ENCODE measurements at places on chromosomes 6 and 20.

DNA sequence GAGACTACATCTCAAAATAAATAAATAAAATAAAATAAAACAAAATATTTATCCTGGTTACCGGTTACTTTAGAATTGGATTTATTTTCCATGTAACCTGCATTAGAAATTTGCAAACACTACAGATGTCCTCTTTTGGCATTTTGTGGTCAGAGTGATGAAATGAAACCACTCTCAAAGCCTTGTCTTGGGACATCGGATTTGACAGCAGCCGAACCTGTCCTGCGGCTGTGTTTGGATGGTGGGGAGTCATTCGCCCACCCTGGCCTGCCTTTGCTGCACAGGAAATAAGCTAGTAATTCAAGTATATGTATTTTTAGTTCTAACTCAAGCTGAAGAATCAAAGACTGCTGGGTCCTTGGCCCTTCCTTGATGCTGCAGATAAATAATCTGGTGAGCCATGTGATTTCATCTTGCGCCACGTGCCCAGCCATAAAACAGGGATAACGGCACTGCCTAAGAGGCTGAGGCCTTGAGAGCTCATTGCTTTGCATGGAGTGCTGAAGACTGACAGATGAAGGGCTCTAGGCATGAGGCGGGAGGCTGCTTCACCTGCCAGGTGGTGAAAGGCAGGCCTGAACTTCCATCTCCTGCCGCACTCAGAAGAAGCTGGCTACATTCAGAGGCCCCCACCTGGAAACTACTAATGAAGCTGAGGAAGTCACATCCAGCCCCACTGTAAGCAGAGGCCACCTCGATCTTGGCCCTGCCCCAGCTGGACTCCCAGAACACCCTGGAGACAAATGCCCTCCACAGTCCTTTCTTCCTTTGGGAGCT, 76.9 kb downstream of the NOL4L start:
- DNase-seq, result no peak

DNA sequence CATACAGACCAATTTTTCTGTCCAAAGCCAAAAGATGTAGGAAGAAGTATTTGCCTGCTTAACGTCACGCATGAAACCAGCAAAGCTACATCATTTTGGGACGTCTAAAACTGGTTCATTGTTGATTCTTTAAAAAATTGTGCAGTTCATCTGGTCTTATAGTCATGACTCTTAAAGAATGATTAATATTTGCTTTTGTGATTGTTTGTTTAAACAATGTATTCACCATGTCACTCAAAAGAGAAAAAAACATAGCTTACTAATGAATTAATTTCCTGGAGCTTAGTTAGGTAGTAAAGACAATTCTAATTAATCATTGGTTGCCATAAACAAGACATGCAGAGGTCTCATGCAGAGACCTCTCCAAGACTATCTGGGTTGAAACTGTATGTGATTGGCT, 157.3 kb downstream of the RPS12 start:
- DNase-seq, result no peak

GRCh38 chr6:81031416-81031815, 721.1 kb downstream of the TENT5A start:
- DNase-seq, result no peak

GRCh38 chr6:5814901-5815300, 191.8 kb downstream of the NRN1 start:
- DNase-seq, result no peak

GRCh38 chr6:100426241-100426640, 38.5 kb downstream of the SIM1 start:
- DNase-seq, result no peak

DNA sequence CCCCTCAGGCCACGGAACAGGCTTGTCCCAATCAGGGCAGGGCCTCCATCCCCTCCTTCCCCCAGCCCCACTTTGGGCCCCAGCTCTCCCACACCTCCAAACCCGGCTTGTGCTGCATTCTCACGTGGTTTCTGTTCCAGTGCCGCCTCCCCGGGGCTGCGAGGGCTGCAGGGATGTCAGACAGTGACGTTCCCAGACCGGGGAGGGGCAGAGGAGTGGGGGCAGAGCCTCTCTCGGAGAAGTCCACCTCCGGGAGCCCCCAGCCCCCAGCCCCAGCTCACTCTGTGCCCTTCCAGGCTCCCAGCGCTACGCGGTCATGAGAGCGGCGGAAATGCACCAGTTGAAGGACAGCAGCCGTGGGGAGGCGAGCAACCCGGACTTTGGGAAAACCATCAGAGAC, 18.5 kb downstream of the SLCO4A1 start:
- DNase-seq, result no peak

Data from DND-41 (cell line).